ENCODE measurements at places on chromosomes 1 and 21.

DNA sequence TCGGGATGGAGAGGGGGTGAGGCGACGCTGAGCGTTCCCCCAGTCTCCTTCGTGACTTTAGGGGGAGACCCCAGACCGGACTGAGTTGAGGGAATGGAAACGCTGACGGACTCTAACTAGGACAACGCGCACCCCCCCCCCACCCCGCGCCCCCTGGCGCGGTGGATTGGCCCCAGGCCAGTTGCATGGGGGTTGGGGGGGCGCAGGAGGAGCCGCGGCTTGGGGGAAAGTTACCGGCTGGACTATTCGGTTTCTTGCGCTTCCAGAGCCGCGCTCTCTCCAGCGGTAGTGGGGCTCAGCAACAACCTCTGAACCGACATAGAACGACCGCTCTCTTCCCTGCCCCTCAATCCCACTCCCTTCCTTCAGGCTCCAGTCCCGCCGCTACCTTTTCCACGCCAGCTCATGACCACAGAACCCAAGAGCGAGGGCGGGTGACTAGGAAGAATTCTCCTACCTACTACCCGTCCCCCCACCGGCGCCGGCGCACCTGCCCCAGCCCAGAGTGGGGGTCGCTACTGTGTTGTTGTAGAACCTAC lies 694 bp downstream of the ZBTB7B start:
- no peak for DNase-seq

GRCh38 chr1:181117648-181118449 lies 29.3 kb downstream of the IER5 start:
- no peak for DNase-seq

DNA sequence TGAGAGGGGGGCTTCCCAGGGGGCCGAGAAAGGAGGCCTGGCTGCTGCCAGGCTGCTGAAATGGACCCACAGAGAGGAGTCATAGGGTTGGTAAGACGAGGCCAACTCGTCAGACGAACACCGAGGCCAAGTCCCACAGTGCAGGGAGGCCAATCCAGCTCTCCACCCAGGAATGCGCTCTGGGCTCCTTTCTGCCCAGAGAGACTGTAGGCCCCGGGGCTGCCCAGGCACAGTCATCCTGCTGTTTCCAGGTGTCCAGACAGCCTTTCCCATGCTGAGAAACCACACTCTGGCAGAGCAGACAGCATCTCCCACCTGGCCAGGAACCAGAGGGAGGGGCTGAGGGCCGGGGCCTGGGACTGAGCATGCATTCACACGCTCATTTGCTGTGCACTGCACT lies 26.7 kb upstream of the RSPO1 start:
- no peak for DNase-seq

GRCh38 chr1:41626146-41626545 lies 141.7 kb upstream of the EDN2 start:
- peak; percentile 93 for DNase-seq

DNA sequence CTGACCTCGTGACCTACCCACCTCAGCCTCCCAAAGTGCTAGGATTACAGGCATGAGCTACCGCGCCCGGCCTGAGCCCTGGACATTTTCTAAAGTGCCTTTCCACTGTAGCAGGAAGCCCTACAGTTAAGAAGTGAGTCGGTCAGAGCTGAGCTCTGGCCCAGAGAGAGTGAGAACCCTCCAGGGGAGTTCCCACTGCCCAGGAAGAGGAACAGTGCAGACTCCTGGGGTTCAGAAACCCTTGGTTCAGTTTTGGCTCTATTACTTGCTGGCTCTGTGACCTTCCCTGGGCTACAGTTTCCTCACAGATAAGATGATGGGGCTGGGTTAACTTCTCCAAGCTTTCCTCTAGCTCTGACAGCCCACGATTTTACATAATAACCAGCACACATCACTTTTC lies 20.9 kb downstream of the SLC9A1 start:
- DNase-seq = no peak

GRCh38 chr1:5758000-5758858 lies 234.0 kb downstream of the NPHP4 start:
- no peak for DNase-seq

Measured in vagina (tissue), 2 donors.